ENCODE measurements at places on chromosomes 7 and 10. TPM values are rescaled to one million over a fixed set of nuclear protein-coding genes. Genes with fewer than 3 reads are reported as not detected.

The CNPY4 gene
- polyA plus RNA-seq = 9.1 TPM

The BEND7 gene
- 5.5 TPM for polyA plus RNA-seq

The DYDC2 gene
- polyA plus RNA-seq = not detected

The C10orf67 gene
- polyA plus RNA-seq = 1.00 TPM

The NKX1-2 gene
- not detected for polyA plus RNA-seq

The PRR15 gene
- polyA plus RNA-seq = 0.29 TPM

The IKZF5 gene
- polyA plus RNA-seq = 5.9 TPM

The C10orf105 gene
- 0.08 TPM for polyA plus RNA-seq

The EPHA1 gene
- polyA plus RNA-seq = not detected

The NME8 gene
- polyA plus RNA-seq = not detected

The LHFPL3 gene
- polyA plus RNA-seq = not detected

The CXCL12 gene
- 56.4 TPM for polyA plus RNA-seq

The TRIM4 gene
- 6.9 TPM for polyA plus RNA-seq

The PAPOLB gene
- 0.11 TPM for polyA plus RNA-seq

The TWNK gene
- 9.5 TPM for polyA plus RNA-seq

The FAM200A gene
- polyA plus RNA-seq = 5.8 TPM

The DNAJC12 gene
- 1.5 TPM for polyA plus RNA-seq

The GPR15LG gene
- not detected for polyA plus RNA-seq

The KAZALD1 gene
- 10.0 TPM for polyA plus RNA-seq

The FGL2 gene
- 5.3 TPM for polyA plus RNA-seq

The SLC18A3 gene
- not detected for polyA plus RNA-seq

The MBL2 gene
- not detected for polyA plus RNA-seq

The SLIT1 gene
- 0.04 TPM for polyA plus RNA-seq

The PNLIPRP3 gene
- not detected for polyA plus RNA-seq

The KIAA1217 gene
- polyA plus RNA-seq = 12.7 TPM

The FERD3L gene
- not detected for polyA plus RNA-seq

The NEBL gene
- 383 TPM for polyA plus RNA-seq

The TSPAN14 gene
- 17.4 TPM for polyA plus RNA-seq

The SFRP4 gene
- 0.10 TPM for polyA plus RNA-seq

The CRYGN gene
- polyA plus RNA-seq = not detected

The FGFR2 gene
- 0.15 TPM for polyA plus RNA-seq

The GDF2 gene
- not detected for polyA plus RNA-seq

The NPTX2 gene
- polyA plus RNA-seq = 4.8 TPM

The HMX3 gene
- polyA plus RNA-seq = not detected

The SEMA4G gene
- polyA plus RNA-seq = 0.22 TPM

The CYP3A7 gene
- not detected for polyA plus RNA-seq

The TMEM140 gene
- 6.7 TPM for polyA plus RNA-seq

The CFAP46 gene
- 0.62 TPM for polyA plus RNA-seq

The ACSL5 gene
- 4.0 TPM for polyA plus RNA-seq

The LRMDA gene
- polyA plus RNA-seq = 14.9 TPM

The OR2A42 gene
- not detected for polyA plus RNA-seq

The TMEM213 gene
- polyA plus RNA-seq = not detected

The SUN3 gene
- not detected for polyA plus RNA-seq

All from heart left ventricle (tissue), 16 donors.